IPS DF 6.9 (cell line): ENCODE measurements at places on chromosomes 5 and 9.

GRCh38 chr9:126420643-126421564 is 94.3 kb downstream of the MVB12B start:
- no peak for DNase-seq

DNA sequence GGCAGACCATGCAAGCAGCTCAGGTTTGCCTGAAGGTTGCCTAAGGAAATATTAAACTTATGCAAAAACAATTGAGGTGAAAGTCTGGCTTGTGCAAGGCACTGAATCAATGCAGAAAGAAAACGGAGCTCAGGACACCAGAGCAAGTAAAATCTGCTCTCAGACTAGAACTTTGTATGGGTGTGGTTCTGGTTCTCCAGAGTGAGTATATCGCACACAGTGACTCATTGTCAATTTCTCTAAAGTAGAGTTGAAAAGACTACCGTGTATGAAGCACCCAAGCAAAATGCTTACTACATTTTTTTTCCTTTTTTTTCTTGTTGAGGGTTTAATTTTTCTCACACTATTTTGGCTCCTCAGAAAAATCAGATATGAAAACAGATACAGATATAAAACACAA is 650.3 kb upstream of the CDH10 start:
- DNase-seq, result no peak

- no peak for DNase-seq
Measured at GRCh38 chr5:88470745-88471144, 202.1 kb upstream of the TMEM161B start.

GRCh38 chr5:130836729-130837649 is 328.1 kb downstream of the HINT1 start:
- no peak for DNase-seq

- DNase-seq, result peak; percentile 39
Measured at GRCh38 chr5:52799358-52799982, 11.8 kb downstream of the ITGA1 start.
